ENCODE measurements at places on chromosomes 1 and 21.

- no peak for DNase-seq
Measured at GRCh38 chr1:234958706-234959657, 169.7 kb downstream of the TOMM20 start.

DNA sequence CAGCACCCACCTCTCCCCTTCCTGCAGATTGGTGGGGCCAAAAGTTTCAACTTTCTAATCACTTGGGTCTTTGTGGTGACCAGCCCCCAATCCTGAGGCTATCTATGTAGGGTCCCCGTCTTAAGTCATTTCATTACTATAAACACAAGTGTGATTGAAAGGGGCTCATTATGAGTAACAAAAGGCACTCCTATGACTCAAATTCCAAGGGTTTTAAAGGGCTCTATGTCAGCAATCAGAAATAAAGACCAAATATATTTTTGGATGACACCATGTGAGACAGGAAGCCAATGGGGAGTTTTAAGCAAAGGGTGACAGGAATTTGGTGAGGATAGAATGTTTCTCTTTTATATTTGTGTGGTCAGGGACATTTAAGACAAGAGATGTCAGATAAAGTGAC, 6.2 kb downstream of the ERO1B start:
- no peak for DNase-seq

DNA sequence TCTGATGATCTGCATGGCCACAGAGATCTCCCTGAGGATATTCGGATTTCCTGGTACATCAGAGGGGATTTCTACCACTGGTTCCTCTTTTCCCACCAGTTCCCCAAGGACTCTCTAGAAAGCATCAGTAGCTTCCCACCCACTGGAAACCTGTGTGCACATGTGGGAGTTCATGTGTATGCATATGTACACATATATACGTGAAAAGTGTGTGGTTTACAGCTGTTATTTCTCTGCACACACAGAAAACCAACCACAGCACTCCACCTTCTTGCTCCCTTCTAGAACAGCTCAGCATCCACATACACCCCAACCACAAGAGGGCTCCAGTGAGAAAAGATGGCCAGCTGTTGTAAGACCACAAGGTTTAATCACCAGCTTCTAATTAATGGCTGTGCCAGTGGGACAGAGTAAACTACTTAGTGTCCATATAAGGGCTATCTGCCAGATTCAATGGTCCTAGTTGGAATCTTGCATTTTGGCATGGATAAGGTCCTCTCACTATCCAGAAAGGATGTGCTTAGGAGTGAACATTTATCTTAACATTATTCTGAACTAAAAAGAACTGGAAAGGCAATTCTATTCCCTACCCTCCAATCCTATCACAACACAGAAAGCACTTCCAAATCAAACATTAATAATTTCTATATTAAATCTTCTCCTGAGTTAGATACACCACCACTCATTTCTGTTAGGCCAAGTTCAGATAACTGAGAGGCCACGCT, 24.1 kb downstream of the GPR3 start:
- no peak for DNase-seq

- no peak for DNase-seq
Measured at GRCh38 chr1:24673341-24673740, 30.2 kb downstream of the SRRM1 start.

- DNase-seq: no peak
Measured at GRCh38 chr1:69662321-69662720, 94.6 kb downstream of the LRRC7 start.

DNA sequence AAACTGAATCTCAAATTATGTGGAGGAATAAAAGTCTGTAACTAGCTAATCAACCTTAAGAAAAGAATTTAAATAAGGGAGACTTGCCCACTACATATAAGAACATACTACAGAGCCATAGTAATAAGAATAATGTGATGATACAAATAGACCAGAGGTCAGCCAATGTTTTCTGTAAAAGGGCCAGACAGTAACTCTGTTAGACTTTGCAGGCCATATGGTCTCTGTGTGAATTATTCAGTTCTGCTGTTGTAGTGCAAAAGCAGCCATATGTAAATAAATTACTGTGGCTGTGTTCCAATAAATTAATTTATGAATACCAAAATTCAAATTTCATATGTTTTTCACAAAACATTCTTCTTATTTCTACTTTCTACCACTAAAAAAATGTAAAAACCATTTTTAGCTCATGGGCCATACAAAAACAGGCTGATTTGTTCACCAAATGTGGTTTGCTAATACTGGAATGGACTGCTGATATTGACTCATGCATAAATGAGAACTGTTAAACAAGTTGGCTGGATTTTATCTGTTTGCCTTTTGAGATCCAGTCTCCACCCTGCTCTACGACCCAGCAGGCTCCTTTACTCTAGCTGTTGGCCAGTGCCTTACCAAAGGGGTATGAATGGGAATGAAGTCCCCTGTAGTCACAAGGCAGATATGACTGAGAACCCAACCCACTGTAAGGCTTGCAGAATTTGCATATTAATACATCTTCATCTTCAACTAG, 98.2 kb upstream of the ZNHIT6 start:
- DNase-seq: no peak

DNA sequence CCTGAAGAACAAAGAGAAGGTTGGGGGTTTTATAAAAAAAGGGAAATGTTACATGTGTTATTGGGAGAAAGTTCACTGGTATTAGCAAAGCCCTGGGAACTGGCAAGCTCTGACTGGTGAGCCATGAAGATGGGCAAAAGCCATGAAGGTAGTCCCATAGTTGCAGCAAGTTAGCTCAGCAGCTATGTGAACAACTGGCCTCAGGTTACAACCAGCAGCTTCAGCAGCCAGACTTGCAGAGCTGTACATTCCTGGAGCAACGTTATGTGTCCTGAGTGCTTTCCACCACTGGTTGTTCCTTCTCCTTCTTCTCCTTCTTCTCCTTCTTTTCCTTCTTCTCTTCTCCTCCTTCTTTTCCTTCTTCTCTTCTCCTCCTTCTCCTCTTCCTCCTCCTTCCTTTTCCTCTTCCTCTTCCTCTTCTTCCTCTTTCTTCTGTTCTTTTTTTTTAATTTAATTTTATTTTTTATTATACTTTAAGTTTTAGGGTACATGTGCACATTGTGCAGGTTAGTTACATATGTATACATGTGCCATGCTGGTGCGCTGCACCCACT, 56.1 kb upstream of the TLR5 start:
- no peak for DNase-seq

GRCh38 chr21:33968080-33968994, 52.7 kb upstream of the ATP5PO start:
- DNase-seq: no peak
